ENCODE measurements at places on chromosomes 6 and 20.

GRCh38 chr6:14799928-14800327 lies 445.9 kb upstream of the JARID2 start:
- peak; percentile 94 for DNase-seq

DNA sequence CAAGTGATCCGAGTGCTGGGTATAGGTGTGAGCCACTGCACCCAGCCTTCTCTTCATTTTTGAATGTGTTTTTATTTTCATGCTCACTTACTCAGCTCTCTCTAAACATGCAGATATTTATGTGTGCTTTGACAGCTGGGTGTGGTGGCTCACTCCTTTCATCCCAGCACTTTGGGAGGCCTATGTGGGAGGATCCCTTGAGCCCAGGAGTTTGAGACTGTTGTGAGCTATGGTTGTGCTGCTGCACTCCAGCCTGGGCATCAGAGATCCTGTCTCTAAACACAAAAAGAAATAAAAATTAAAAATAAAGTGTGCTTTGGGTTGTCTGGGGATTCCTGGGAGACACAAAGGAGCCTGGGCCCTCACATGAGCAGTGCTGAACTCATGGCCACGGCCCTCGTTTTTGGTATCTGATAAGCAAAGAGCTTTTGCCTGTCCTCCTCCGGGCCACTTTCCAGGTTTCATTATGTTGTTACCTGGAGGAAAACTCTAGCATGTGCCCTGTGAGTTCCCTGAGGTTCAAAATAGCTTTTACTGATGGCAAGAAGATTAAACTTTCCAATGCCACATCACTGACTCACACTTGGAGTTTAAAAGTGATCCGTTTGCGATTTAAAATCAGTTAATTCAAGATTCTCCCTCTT lies 78.5 kb downstream of the CD164 start:
- DNase-seq, result no peak

- DNase-seq, result no peak
These were observed 380.4 kb downstream of the CENPW start for GRCh38 chr6:126720304-126720703.

DNA sequence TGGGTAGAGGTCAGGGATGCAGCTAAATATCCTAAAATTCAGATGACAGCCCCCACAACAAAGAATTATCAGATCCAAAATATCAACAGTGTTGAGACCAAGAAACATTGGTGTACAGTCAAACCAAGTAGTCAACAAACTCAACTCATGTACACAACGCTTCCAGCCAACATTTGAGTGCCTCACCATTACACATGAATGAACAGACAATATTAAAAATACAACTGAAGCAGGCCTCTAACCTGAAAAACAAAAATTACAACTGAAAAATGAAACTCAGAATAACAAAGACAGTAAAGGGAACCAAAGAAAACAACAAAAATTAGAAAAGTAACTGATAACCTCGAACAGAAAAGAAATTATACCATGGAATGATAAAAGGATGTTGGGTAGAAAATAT lies 46.2 kb downstream of the HACE1 start:
- DNase-seq, result no peak

- DNase-seq, result peak; percentile 91
These were observed at the start of gene PSMF1 for GRCh38 chr20:1118336-1119127. TSS of gene PSMF1 (plus strand) at chr20:1118602. CDS start at chr20:1118774, 172 bp downstream.

DNA sequence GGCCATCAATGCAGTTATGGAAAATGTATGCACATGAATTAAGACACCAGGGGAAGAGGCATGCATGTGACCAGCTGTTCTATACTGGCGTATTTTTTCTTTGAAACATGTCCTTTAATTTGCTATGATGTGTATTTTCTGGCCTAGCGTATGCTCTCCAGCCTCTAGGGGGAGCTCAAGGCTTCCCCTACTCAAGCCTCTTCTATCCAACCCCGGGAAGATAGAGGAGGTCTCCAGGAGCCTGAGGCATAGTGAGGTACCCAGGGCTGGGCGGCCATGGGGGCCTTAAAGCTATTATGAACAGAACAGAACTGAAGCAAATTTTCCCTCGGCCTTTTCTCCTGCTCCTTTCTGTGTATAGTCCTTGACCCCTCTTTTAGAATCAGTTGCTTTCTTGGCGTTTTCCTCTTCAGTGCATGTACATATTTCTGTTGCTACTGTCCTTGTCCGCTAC lies 528.9 kb downstream of the MAFB start:
- DNase-seq, result peak; percentile 6

DNA sequence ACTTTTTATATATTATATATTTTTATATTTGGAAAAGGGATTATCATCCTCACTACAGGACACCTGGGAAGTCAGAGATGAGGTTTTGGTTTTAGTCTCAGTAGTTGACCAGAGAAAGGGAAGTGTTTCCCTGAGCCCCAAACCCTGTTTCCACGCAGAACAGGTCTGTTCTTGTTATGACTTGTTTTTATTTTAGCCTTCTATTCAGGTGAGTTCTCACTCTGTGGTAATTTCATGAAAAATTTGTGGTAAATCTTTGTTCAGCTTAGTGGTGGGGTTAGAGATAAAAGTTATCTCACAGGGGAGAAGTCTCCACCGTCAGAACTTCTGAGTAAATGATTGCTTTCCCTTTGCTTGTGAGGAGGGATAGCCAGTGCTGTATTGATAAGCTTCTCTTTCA lies 224.9 kb downstream of the FARS2 start:
- DNase-seq, result no peak

DNA sequence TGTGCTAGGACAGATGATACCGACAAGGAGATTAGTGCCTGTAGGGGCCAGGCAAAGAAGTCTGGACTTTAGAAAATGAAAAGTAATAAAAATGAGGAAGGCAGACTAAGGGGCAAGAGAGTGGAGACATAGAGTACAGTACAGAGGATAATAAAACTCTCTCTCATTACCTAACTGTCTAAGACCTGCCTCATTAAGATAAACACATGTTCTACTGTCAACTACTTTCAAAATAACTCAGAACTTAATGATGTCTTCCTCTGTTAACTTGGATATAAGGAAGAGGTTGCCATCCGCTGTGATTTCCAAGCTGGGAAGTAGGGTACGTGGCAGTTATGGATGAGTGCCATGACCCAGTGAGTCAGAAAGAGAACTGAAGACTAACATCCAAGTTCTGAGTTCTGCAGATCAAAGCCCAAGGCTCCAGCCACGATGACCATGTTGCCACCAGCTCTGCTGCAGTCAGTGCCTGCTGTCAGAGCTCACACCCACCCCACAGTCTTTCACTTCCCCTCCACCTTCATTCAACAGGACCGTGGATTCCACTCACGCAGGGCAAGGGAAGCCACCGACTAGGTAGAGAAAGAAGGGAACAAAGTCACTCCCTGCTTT lies 81.8 kb downstream of the KIF16B start:
- DNase-seq, result no peak

DNA sequence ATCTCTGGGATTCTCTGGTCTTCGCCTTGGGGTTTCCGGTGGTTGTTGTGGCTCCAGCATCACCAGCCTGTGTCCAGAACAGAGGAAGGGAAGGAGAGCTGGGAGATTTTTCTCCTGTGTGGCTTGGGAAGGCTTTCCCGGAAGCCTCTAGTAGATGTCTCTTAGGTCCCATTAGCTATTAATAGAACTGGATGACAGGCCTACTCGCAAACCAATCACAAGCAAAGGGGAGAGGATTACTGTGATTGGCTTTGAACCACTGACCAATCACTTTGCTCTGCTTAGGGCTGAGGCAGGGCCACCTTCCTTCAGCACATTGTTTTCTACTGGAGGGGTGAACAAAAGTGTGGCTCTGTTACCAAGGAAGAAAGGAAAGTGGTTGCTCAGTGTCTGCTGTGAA lies 203.4 kb upstream of the SULF2 start:
- no peak for DNase-seq

DNA sequence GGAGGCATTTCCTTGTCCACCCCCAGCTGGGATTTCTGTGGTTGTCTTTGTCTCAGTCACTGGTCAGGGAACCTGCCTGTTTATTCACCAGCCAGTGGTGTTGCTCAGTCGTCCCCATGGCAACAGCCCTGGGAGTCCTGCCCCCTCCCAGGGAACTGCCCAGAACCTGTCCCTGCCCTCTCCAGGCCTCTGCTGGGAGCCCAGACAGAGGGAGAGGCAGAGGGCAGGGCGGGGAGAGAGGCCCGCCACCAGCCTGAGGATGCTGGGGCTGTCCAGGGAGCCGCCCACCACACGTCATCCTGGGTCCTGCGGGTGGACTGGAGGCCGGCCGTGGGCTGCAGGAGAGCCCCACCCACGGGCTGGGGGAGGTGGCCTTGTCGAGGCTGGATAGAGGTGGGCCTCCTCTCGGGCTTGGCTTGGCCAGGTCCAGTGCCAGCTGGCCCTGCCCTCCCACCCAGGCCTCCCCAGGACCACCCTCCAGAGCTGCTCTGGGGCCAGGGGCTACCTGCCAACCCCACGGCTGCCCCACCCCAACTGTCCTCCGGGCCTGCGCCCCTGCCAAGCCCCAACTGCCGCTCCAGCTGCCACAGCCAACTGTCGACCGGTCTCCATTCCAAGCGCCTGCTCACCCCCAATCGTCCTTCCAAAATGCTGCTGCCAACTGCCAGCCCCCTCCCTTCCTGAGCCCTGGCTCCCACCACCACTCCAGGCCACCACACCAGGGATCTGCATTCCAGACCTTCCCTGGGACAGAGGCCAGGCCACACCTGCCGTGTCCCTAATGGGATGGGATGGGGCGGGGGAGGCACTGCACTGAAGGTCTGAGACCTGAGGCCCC lies 4.2 kb upstream of the ZBTB46 start:
- DNase-seq, result peak; percentile 99

DNA sequence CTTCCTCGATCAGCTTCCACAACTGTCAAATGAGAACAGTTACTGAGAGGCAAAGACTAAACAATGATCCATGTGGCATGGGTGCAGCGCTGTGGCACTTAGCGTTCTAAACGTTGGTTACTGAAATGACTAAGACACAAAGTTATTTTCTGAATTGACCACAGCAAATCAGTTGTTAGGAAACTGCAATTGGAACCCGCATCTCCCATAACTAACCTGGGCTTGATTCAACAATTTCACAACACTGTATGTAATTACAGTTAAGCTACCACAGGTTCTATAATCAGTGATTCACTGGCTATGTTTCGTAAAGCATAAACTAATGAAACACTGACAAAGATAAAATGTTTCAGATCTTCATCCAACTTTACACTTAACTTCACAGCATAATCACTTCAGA lies 12.5 kb downstream of the WDR27 start:
- no peak for DNase-seq

DNA sequence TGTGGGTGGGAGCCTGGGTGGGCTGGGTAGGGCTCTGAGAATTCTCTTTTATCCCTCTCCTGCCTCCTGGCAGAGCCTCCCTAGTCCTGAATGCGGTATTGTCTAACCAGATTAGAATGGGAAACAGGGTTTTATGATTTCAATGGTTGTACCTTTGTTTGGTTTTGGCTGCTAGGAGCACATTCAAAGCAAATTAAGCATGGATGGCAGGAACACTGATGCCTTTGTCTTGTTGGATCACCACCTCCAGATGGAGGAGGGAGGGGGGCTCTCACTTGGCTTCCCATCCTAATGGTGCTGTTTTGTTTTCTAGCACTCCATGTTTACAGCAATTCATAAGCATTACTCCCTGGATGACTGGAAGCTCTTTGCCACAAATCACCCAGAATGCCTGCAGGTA lies 11.6 kb downstream of the GMPR start:
- no peak for DNase-seq

GRCh38 chr6:95365454-95365853 lies 211.9 kb upstream of the MANEA start:
- no peak for DNase-seq

DNA sequence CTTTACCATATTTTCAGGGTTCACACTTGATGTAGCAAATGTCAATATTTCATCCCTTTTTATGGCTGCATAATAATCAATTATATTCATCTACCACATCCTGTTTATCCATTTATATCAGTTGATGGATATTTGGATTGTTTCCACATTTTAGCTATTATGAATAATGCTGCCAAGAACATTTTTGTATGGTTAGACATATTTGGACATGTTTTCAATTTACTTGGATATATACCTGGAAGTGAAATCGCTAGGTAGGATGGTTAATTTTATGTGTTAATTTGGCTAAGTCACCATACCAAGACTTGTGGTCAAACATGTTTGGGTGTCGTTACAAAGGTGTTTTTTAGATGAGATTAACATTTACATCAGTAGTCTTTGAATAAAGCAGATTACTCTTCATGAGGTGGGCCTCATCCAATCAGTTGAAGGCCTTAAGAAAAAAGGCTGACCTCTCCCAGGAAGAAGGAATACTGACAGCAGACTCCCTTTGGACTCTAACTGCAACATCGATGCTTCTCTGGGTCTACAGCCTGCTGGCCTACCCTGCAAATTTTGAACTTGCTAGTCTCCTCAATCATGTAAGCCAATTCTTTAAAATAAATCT lies 196.5 kb downstream of the BACH2 start:
- no peak for DNase-seq

DNA sequence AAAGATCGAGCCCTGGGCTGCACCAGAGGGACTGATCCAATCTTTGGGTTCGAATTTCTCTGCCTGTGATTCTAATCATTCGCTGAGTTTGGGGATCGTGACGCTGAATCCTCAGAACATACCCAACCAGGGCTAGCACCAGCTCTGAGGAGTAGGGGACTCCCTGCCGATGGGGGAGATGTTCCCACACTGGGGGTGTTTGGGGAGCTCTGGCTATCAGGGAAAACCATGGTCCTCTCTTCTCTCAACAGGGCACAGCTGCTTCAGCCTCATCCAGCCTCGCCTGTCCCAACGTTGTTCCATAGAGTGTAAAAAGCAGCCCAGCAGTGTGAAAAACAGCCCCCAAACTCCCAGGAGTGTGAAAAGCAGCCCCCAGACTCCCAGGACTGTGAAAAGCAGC lies 136.6 kb downstream of the ANKRD60 start:
- DNase-seq, result no peak

DNA sequence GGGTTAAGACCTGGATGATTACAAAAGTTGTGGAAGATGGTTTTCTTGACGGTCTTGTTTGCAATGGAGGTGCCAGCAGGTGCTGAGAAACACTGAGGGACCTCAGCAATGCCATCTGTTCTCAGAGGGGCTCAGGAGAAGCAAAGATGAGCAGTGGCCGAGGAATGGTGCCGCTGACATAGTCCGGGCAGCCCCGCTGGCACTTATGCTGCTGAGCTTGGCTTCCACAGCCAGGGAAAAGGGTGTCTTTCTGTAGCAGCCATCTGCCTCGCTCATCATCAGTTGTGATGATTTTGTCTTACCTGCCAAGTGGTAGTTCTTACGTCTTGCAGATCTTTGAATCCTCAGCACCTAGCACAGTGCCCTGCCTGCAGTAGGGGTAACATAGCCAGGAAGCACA lies 55.7 kb downstream of the PPP1R14C start:
- peak; percentile 94 for DNase-seq

GRCh38 chr20:36969051-36969450 lies 17.5 kb upstream of the SAMHD1 start:
- DNase-seq, result no peak

Measured in cerebellar cortex (tissue), 1 donor.